ENCODE measurements at places on chromosomes 11 and 22.

- DNase-seq, result no peak
Observed at GRCh38 chr22:43333978-43334377, 9.2 kb downstream of the SCUBE1 start.

DNA sequence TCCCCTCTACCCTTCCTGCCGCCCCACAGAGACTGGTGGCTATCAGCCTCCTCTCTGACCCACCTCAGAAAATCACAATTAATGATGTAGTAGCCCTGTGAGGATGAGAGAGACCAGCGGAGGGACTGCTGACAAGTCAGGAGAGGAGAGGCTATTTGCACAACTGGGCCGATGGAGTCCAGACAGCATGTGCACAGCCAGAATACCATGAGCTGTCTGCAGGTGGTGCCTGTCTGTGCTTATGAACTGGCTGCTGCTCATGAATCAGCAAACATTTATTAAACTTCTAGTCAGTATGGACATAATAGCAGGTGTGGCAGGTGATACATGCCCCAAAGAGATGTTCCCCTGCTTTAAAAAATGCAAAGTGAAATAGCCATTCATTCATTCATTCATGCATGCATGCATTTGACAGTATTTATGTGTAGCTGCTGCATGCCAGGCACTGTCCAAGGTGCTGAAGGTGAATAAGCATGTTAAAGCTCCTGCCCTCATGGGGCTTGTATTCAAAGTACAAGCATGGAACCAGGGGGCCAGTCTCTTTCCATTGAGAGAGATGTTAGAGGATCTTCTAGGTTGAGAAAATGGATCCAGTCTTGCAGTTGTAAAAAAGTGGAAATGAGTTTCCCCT is 141.3 kb downstream of the GRIK4 start:
- DNase-seq, result no peak

DNA sequence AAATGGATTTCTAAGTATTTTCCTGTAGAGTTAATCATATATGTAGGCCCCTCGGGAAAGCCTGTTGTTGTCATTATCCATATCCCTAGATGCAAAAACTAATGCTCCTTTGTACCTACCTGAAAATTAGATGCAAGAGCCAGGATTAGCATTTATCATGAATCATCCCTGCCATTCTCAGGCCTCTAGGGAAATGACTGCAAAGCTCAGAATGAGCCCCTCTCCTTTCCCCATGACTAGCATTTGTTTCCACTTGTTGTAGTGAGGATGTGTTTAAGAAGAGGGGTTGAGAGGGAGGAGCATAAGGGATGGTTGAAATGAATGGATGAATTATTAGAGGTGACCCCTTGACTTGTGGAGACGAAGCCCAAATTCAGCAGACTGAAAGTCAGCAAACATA is 537.9 kb downstream of the NTM start:
- DNase-seq, result no peak

DNA sequence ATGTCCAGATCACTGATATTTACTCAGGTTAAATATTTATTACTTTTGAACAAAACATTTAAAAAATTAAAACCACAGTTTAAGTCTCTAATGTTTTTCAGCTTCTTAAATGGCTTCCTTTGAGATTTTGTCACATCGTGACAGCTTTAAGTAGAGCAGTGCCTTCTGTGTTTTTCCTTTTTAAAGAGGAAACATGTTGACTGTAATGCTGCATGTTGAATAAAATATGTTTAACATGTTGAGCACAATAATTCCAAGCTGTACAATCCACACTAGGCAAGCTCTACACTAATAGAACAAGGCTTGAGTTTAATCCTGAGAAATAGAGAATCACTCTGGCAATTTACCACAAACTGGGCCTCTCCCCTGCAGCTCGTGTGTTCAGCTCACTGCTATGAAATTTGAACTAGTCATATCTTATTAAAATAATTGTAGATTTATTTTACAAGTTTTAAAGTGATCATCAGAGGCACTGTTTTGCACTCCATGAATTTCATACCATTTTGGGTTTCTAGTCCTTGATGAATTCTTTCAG is 368.3 kb downstream of the SOX6 start:
- DNase-seq, result no peak

DNA sequence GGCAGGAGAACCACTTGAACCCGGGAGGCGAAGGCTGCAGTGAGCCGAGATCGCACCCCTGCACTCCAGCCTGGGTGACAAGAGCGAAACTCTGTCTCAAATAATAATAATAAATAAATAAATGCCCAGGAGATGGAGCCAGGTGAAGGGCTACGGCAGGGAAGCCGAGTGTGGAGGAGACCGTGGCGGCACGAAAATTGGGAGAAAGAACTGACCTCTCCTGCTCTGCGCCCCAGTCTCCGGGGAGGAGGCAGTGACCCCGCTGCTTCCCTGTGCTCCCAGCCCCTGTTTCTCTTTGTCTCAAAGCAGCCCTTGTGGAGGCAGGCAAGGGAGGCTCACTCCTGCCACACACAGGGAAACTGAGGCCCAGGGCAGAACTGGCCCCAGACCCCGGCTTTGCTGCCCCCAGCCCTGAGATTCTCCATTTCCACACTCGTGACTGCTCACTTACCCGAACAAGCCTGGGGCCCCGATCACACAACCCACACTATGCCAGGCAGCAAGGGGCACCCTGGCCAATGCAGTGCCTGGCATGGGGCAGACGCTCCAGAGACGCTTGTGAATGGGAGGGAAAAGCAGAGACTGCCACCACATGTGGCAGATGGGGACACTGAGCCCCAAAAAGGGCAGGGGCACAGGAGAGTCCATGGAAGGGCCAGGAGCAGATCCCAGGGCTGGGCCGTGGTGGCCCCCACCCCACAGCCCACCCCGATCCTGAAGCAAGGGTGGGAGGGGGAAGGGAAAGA is 80.4 kb upstream of the PRR5 start:
- DNase-seq, result no peak

GRCh38 chr11:93686226-93686625 is 24.7 kb downstream of the CEP295 start:
- no peak for DNase-seq

DNA sequence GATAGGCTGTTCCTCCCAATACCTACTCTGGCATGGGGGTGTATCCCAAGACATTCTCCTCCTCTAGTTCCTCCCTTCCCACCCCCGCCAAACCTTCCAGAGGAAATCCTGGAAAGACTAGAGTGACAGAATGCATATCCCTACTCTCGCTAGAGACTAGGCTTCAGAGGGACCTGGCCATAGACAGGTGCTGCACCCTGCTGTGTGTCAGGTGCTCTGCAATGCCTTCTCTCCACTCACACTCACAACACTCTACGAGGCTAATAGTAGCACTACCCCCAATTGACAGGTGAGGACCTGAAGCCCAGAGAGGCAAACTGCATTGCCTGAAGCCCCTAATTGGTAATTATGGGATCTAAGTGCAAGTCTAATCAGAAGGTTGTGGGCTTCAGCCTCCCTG is 46.2 kb upstream of the LMO1 start:
- no peak for DNase-seq

Data from naive B cell (primary cell).